ENCODE measurements at places on chromosomes 7 and 10.

DNA sequence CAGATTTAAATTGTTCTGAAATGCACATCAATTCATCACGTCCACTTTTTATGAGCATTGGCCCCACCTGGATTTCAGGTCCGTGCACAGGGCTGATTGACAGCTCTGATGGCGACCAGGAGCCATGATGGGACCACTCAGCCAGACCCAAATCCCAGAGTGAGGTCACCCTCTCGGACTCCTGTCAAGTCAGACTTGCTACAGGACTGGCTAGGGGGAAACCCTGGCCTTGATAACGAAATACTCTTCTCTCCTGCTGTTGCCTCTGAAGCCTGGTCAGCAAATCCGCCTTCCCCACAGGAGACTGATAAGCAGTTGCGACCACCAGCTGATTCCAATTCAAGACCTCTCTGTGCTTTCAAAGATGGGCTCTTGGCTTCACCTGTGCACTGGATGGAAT lies 76.4 kb downstream of the CARD11 start:
- no peak for DNase-seq

DNA sequence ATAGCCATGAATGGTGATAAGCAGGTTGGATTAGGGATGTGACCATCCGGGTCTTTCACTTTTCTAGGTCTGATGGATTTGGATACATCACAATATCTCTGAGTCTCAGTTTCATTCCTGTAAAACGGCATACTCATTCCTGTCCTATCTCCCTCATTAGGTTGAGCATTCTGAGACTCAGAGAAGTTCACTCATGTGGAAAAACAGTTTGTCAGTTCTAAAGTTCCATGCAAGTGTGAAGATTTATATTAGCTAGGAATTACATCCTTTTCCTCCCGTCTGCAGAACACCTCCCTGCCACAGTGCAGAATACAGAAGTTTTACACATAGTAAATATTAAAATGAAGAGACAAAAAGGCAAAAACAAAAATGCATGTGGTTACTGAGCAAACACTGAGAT lies 94.2 kb upstream of the SLC25A13 start:
- DNase-seq = no peak

GRCh38 chr10:46310851-46311250 lies 24.1 kb downstream of the ANTXRL start:
- no peak for DNase-seq

- DNase-seq = no peak
These were observed 153.9 kb downstream of the OAT start for GRCh38 chr10:124264711-124265390.

- no peak for DNase-seq
These were observed 7.7 kb upstream of the NRBF2 start for GRCh38 chr10:63125459-63125858.

GRCh38 chr7:112053737-112054069 lies 152.5 kb downstream of the DOCK4 start:
- no peak for DNase-seq

- DNase-seq = no peak
These were observed 190.7 kb upstream of the CHRM2 start for GRCh38 chr7:136677471-136678365.

DNA sequence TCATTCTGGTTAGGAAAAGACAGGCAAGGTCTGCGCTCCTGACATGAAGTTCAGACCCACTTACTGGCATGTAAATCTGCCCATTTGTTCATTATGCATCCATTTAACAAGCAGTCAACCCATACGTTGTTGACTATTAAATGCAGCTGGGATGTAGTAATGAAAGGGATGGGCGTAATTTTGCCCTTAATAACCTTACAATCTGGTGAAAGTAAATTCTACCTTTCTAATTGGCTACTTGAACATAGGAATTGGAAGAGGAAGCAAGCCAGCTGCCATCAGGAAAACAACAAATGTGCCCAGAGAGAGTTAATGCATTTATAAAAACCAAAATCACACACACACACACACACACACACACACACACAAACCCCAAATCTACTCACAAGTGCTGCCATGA lies 170.2 kb upstream of the PITRM1 start:
- DNase-seq = no peak

GRCh38 chr7:41268878-41269277 lies 434.0 kb downstream of the INHBA start:
- no peak for DNase-seq

GRCh38 chr10:110040767-110041478 lies 33.1 kb downstream of the ADD3 start:
- DNase-seq = no peak

DNA sequence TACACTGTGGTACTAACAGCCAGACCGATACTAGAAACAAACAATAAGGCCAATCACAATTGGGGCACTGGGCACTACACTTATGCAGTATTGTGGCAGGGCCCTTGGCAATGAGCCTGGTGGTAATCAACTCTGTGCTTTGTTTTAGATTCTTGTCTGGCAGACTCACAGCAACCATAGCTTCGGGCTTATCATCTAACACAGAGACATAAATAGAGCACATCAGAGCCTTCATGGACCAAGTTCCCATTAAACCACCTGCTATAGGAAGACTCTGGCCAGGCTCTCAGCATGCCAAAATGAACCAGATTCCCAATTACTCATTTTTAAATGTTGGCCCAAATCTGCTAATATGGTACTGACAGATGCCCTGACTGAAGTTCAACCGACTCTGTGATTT lies 218.6 kb downstream of the DGKI start:
- no peak for DNase-seq

DNA sequence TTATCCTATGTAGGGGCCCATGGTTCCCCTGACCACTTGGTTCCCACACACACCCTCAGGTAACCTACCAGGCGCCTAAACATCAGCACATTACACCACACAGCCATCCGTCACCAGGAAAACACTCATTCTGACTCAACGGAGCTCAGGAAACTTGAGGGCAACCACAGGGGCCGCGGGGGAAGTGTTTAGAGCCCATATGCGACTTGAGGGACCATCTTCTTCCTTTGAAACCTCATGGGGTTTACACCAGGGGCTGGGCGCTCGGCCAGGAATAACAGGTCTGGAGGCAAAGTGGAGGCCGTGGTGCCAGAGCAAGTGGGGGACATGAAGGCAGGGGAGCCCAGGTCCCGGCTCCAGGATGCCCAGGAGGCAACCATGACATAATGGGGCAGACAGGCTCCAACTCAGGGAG lies 1.5 kb downstream of the STX1A start:
- peak; percentile 59 for DNase-seq

All from inflammatory macrophage treated with lipopolysaccharide for 1 hour (primary cell).